ENCODE measurements at places on chromosomes 13 and 19.
A peak's percentile ranks its signal among the peaks of the same experiment; 100 is the strongest.

- no peak for DNase-seq
These were observed 92.0 kb downstream of the KCNRG start for GRCh38 chr13:50107205-50107604.

DNA sequence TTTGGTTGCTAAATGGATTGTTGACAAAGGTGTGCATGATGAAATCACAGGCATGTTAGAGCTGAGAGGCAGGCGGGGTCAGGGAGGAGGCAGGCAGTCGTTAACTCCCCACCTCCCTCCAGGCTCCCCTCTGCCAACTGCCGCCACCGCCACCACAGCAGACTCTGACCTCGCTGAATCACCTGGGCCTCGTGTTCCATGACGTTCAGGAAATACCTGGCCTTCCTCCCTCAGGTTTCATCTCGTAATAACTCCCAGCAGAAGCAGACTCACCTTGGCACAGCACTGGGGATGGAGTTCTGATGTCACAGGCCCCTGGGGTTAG is 198.5 kb downstream of the KATNAL1 start:
- peak; percentile 91 for DNase-seq

DNA sequence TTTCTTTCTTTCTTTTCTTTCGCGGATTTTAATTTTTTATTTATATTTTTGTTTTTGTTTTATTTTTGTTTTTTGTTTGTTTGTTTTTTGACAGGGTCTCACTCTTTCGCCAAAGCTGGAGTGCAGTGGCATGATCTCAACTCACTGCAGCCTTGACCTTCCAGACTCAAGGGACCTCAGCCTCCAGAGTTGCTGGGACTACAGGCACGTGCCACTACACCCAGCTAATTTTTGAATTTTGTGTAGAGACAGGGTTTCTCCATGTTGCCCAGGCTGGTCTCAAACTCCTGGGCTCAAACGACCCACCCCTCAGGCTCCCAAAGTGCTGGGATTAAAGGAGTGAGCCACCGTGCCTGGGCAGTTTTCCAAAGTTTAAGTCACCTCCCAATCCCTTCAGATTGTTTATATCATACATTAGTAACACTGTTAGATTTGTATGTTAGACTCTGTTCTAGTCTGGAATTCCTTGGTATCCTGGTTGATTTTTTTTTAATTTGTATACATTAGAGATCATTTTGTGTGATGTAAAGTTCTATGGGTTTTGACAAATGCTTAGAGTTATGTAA is 597.3 kb downstream of the DCT start:
- no peak for DNase-seq

DNA sequence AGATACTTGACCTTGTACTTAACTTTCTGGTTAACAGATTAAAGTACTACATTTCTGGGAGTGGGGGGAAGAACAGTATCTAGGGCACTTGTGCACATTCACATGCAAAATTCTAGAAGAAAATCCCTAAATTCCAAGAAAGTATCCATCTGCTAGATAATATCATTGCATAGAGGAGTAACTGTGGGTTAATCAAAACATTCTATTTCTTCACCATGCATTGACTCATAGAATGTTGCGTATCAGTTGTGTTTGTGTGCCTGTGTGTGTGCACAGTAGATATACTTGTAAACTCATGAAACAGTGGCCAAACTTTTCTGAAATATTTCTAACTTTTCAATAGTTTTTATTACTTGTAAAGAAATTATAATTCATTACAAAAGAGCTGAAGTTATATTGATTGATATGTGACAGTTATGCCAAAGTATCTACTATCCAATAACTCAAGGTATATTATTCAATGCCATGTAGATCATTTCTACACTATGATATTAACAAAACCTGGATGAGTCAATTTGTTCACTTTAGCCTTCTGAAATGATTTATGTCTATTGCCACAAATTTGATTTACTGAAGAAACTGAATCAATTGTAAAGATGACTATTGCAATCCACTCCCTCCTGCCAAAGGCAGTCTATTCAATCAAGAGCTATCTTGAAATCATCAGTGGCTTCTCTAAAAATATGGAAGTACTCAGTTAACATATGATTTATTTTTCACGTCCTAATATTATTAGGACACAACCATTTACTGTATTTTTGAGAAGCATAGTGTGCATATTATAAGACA is 756.7 kb upstream of the ARGLU1 start:
- no peak for DNase-seq

GRCh38 chr19:27764186-27764804 is 1448.7 kb downstream of the UQCRFS1 start:
- DNase-seq, result peak; percentile 8

GRCh38 chr19:47158879-47159503 is 28.4 kb downstream of the SAE1 start:
- DNase-seq, result no peak

GRCh38 chr13:43354153-43354945 is 331.0 kb downstream of the DNAJC15 start:
- no peak for DNase-seq

DNA sequence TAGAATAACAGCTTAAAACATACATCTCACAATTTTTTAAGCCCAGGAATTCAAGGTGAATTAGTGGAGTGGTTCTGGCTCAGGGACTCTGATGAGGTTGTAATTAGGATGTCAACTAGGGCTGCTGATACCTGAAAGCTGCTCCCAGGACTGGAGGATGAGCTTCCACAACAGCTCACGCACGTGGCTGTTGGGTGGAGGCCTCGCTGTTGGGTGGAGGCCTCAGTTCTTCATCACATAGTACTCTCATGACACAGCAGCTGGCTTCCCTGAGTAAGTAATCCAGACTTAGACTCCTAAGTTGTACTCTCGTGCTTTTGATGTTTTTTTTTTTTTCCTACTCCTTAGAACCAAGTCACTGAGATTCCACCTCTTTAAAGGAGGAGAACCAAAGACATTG is 577.1 kb upstream of the PRR20A start:
- no peak for DNase-seq

- DNase-seq, result peak; percentile 43
These were observed 6.6 kb downstream of the TBC1D17 start for GRCh38 chr19:49884109-49884508.

GRCh38 chr19:1524287-1524971 is 552 bp downstream of the PLK5 start:
- no peak for DNase-seq

DNA sequence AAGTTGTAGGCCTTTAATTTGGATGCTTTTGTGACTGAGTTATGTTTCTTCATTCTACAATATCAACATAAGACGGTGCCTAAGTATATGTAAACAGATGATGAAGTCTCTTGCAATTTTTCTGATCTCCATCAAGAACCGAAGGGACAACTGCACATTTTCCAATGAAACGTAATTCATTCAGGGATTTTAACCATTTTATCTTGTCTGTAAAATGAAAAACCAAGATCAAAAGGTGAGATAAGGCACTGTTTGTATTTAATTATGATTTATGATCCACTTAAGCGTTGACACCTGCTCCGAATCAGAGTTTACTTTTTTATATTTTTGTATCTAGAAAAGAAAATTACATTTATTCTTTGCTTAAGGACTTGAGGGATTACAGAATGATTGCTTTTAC is 556.8 kb upstream of the ARGLU1 start:
- DNase-seq, result no peak

DNA sequence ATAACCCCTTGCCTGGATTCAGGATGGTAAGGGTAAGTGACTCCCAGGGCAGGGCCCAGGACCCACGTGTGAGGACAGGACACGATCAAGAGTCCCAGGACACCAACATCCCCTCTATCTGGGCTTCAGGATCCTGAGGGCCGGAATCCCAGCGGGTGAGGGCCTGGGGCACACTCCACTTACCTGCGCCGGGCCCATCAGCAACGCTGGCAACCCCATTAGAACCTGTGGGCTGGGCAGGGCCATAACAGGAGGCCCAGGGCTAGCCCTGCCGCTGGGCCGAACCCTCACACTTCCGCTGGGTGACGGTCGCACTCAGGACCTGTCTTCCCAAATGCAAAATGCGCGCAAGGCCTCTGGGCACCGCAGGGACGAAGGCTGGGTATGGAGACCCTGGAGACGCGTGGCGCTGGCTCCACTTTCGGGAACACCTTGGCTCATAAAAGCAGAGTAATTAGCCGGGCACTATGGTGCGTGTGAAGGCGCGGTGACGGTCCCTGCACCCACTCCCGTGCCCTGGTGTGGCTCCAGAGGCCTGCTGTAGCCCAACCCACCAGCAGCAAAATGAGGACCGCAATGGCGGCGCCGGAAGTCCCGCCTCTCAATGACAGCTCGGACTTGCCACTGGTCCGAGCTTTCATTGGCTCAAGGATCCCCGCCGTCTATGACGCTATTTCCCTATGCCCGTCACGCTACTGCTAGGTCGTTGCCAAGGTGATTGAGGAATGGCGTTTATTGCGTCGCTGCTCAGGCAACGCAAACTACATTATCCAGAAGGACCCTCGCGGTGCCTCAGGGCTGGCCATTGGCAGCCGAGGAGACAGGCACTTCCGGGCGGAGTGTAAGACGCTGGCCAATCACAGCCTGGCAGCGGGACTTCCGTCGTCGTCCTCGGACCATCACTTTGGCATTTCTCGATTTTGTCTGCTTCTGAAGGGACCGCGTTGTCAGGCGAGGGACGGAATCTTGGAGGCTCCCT is at the start of gene ZNF132:
Gene ZNF132, minus strand, starts transcription at position 578 of the 979 bp plus-strand sequence. Its CDS starts 332 bp downstream, at position 246.
- peak; percentile 94 for DNase-seq

DNA sequence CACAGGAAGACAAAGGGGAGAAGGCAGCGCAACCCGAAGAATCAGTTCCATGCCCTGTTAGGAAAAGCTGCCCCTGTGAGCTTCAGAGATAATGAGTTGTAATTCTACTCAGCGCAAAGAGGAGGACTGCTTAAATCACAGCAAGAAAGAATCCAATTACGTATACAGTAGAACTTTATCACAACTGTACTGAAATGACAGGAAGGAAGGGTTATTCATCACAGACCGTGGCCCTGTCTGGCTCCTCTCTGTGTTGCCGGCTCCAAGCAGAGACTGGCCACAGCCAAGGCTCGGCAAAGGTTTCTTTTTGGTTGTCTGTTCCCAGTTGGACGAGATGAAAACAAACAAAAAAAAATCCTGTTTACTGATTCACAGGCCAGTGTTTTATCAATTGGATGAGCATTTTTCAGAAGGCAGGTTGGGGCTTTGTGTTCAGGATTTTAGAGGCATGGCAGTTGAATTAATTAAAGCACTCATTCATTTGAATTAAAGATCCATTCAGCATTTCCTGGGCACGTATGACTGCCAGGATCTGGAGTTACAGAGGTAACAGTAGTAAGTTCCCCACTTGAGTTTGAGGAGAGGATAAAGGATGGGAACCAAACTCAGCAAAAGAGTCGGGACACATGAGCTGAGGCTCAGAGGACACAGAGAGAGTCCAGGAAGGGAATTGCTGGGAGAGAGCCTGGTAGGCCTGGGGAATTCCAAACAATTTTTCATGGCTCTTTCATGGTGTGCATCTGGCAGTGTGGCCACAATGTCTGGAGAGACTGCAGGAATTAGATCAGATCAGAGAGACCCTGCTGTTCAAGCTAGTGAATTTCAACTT is 341.0 kb downstream of the DNAJC15 start:
- DNase-seq, result no peak

GRCh38 chr19:13150931-13151604 is 857 bp downstream of the IER2 start:
- DNase-seq, result peak; percentile 70

DNA sequence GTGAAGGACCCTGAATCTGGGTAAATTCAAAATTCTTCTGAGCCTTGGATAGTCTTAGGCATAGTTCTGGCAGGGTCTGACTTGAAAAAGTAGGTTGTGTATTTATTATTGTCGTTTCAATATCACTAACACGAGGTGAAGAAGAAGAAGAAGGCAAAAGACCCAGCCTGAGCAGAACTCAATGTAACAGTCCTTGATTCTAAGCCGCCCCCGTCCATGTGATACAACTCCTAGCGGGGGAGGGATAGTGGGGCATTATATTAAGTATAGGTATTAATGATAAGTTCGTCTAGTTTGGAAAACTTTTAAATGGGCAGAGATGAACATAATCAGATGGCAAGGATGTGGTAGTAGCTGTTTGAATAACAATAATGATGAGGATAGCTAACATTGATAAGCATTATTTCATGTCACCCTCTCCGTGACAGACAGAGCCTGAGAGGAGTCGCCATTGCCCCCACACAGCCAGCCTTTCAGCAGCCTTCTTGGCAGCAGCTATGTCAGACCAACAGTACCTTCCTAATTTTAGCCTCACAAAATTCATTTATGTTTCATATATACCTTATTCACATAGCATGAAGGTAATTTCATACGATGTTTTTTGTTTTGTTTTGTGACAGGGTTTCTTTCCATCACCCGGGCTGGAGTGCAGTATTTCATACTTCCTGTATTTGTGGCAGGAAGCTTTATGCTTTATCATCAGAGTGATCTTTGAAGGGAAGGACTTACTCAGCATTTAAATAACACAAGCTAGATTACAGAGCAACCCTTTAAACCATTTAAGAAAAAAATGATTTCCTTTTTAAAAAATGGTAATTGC is 64.4 kb upstream of the NPAS1 start:
- DNase-seq, result no peak

DNA sequence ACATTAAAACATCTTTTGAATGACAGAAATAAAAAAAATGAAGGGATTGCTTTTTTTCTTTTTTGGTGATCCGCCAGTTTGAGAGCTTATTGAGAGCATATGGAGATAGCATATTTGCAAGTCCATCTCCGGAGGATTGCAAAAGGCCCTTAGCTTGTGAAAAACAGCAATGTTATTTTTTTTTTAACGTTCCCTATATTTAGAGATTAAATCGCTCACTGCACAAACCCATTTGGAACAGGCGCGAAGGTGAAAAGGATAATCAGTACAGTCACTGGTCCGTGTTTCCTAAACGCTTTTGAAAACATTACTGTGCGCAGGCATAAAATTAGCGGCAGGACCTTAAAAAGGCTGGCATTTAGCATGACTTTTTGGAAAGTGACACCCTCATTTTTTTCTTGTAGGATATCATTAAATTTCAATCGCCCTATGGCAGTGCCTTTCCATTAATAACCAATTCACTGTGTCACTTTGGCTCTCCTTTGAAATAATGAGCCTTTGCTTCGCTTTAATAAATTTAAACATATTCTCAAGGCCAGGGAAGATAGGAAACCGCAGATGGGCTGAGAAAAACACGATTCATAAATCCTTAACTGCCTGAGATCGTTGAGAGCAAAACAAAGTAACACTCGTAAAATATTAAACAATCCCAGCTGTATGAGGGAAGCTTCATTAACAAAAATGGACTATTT is 342.2 kb downstream of the DACH1 start:
- DNase-seq, result no peak

DNA sequence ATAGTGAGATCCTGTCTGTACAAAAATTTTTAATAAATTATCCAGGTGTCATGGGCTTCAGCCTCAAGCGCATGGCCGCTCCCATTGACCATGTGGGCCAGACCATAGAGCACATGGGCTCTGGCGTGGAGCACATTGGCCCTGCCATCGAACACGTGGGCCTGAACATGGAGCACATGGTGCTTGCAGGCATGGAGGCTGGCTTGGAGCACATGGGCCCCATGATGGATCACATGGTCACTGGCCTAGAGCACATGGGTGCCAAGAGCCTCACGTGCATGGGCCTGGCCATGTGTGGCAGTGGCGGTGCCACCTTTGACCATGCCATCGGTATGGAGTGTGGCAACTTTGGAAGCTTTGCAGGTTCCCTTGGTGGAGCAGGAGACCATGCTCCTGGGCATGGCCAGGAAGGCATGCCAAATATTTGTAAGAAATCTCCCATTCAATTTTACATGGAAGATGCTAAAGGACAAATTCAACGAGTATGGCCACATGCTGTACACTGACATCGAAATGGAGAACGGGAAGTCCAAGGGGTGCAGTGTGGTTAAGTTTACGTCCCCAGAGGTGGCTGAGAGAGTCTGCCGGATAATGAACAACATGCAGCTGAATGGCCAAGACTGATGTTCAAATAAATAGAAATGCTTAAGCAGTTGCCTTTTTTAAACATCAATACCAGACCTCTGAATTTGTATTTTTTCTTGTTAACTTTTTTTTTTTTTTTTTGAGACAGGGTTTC is 21.3 kb upstream of the SLC1A5 start:
- no peak for DNase-seq
